ENCODE measurements at places on chromosomes 1 and 21.

DNA sequence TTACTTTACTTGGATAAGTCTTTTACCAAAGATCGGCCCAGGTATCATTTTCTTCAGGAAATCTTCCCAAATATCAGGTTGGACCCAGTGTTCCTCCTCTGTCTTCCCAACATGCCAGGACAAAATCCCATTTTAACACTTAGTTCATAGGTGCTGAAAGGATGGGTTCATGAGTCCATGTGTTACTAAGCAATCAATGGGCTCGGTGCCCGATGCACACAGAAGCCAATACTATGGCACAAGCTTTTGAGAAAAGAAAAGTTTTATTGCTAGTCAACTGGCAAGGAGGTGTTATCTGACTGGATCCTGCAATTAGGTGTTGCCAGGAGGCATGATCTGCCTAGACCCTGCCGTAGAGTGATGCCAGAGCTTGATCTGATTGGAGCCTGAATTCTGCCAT is 133.3 kb upstream of the SLC44A3 start:
- no peak for DNase-seq

- DNase-seq, result no peak
Observed at GRCh38 chr1:178371235-178371634, 125.5 kb downstream of the CLEC20A start.

GRCh38 chr1:70459496-70460225 is 48.6 kb downstream of the CTH start:
- DNase-seq, result no peak

DNA sequence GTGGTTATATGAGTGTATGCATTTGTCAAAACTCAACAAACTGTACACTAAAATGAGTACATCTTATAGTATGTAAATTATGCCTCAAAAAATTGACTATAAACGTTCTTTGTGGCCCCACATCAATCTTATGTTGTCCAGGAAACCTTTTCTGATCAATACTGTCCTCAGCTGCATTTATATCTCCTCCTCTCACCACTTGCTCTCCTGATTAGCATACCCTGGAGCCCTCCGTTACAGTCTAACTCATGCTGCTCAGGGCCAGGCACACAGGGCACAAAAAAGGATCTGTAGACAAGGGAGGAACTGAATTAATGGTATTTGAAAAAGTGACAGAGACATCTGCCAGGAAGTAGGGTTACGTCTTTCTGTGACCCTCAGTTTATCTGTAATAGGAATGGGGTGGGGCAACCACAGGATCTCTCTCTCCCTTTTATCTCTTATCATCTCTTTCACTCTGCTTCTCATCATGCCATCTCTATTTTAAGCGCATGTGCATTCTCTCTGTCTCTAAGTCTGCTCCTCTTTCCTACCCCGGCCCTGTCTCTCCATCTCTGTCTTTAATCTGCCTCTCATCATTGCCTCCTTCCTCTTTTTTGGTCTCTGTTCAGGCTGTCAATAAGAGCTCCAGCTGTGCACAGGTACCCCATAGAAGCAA is 7.0 kb upstream of the TAL1 start:
- no peak for DNase-seq

DNA sequence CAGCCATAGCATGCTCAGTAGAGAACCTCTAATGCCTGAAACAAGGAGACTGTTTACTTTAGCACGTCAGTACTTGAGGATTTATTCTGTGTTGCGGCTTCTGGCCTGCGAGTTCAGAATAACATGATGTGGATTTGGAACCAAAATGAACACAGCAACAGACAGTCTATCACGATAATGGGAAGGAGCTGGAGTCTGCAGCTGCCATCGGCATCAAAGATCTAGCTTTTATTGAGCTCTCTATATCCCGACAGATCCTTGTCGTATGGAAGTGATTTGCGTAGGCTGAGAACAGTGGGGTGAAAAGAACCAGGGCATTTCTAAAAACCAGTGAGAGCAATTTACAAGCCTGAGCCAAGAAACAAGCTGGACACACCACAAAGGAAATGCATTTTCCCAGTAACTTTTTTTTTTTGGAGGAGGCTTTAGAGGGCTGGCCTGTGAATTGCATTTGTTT is 294.2 kb downstream of the KIF26B start:
- no peak for DNase-seq

DNA sequence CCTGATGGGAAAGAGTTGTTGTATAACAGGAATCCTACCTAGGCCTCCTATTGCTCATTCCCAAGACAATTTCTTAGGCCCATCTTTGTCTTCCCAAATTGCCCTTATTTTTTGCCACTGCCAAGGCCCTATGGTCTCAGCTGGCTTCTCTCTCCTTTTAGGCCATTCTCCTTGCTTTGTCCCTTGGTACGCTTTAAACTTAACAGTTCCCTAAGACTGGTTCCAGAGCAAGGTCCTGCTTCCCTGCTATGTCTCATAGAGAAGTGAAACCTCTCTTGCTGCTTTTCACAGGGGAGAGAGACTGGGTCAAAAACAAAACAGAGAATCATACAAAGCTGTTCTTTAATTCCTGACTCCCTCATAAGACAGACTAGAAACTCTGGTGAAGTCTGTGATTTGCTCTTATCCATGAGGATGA is 77.1 kb downstream of the XCL2 start:
- no peak for DNase-seq

DNA sequence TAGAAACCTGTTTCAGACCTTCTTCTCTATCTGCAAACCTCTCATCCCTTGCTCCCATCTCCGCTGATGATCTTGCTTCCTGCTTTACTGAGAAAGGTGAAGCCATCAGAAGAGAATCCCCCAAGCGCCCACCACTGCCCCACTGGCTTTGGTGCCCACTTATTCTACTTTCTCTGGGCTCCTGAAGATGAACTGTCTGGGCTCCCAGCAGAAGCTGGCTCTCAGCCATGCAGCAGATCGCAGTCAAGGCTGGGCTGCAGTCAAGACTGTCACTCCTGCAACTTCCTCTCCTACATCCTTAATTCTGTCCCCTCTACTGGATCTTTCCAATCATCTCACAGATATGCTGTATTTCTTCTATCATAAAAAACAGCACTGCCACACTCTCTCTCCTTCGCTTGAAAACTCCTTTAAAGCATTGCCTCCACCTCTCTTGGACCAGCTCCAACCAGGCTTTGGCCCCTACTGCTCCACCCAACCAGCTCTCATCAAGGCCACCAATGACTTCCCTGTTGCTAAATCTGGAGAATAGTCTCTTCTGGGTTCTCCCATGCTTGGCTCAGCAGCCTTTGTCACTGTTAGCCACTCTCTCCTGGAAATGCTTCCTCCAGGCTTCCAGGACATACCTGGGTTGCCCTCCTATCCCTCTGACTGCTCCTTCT is 25.8 kb downstream of the TRIM62 start:
- DNase-seq, result no peak

GRCh38 chr1:37865348-37866120 is 6.1 kb upstream of the MTF1 start:
- no peak for DNase-seq

DNA sequence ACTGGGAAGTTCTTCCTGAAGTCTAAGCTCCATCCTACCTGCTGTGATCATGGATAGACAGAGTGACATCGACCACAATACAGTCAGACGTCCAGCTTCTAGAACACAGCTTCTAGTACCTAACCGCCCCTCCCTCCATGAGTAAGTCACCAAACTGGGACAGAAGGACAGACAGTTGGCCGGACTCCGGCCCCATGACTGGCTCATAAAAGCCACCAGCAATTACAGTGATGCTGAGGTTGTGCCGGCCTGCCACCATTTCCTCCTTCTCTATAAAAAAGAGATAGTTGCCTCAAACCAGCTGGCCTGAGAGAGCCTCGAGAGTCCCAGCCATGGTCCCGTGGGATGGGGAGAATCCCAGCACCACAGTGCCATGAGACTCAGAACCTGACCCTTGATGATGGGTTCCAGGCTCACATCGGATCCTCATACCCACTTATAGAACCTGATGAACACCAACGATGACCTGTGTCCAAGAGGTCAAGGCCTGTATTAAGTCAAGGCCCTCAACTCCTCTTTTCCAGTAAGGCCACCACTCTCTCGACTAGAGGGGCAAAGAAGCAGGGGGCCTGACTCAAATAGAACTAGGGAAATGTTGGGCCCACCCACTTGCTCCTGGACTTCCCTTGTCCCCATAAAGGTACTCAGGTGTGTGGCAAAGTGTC is 3.4 kb downstream of the MEF2D start:
- no peak for DNase-seq

DNA sequence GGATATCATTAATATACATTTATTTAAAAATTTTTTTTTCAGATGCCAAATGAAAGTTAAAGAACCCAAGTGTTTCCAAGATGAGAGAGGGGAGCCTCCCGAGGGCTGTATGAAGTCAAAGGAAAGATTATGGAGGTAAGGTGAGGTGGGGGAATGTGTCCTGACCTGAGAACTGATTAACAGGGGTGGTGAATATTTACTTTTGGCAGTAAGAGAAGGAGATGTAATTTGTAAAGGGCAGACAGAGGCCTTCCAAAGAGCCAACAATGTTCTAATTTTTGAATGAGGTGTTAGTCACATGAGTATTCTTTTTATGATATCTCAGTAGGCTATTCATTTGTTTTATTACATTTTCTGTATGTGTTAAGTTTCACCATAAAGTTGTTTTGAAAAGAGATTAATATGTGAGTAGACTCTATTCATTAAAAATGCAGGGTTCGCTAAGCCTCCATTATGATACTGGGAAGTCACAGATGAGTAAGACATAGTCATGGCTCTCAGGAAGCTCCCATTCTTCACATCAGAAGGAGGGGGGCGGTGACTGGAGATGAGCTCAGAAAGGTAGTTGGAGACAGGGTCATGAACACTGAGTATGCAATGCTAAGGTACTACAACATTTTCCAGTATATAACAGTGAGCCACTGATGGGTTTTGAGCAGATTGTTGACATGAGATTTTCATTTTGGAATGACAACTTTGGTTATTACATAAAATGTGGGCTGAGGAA is 62.4 kb upstream of the TNFSF18 start:
- no peak for DNase-seq

GRCh38 chr1:179709841-179710329 is 33.2 kb upstream of the FAM163A start:
- DNase-seq, result no peak

GRCh38 chr1:175134500-175134899 is 58.1 kb downstream of the KIAA0040 start:
- DNase-seq, result no peak

GRCh38 chr1:22387919-22388580 is 63.6 kb upstream of the ZBTB40 start:
- DNase-seq, result no peak

GRCh38 chr1:67110352-67110751 is 24.4 kb downstream of the C1orf141 start:
- no peak for DNase-seq

- DNase-seq, result no peak
Observed at GRCh38 chr1:85124091-85124490, 75.8 kb upstream of the MCOLN3 start.

- no peak for DNase-seq
Observed at GRCh38 chr1:178020968-178021640, 51.2 kb upstream of the SEC16B start.

GRCh38 chr1:231512147-231512698 is 16.2 kb upstream of the TSNAX start:
- no peak for DNase-seq

- DNase-seq, result no peak
Observed at GRCh38 chr1:157193219-157193618, 55.0 kb upstream of the ETV3 start.

DNA sequence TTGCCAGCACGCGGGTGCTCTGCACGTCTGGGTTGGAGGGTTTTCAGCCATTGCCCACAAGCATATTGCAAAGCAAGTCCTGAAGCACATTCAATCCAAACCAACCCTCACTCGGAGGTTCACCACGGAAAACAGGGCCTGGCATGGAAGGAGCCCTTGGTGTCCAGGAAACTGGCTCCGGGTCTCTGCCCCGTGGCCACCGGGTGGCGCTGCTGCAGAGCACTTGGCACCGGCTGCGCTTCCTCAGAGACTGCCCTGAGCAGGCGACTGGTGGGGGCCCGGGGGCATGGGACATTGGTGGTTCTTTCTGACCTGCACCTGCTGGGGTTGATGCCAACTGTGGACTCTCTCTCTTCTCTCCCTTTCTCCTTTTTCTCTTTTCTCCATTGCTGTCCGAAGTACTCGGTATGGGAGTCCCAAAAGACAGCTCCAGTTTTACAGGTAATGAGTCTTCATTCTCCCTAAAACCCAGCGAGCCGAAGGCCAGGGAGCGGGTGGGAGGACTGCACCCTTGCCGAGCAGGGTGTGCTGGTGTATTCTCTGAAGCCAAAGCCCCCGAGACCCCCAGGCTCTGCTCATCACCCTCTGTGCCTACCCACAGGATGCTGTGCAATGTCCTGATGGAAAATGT is 4.1 kb upstream of the KCNAB2 start:
- no peak for DNase-seq

- no peak for DNase-seq
Observed at GRCh38 chr1:223246476-223247112, 103.5 kb upstream of the TLR5 start.

DNA sequence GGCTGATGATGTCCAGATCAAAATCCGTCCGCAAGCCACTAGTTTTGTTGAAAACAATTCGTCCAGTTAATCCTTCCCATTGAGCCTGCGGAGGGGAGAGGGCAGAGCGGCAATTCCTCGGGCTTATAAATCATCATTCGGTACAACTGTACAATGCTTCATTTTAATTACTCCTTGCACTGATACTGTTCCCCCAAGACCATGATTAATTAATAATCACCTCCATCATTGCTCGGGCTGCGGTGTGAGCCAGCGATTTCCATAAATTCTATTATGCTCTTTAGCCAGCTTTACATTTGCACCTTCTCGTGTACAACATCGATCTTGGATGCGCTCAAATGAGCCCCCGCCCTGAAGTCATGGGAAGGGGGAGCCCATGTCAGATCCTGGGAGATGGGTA is 180.7 kb downstream of the GRIK3 start:
- no peak for DNase-seq

DNA sequence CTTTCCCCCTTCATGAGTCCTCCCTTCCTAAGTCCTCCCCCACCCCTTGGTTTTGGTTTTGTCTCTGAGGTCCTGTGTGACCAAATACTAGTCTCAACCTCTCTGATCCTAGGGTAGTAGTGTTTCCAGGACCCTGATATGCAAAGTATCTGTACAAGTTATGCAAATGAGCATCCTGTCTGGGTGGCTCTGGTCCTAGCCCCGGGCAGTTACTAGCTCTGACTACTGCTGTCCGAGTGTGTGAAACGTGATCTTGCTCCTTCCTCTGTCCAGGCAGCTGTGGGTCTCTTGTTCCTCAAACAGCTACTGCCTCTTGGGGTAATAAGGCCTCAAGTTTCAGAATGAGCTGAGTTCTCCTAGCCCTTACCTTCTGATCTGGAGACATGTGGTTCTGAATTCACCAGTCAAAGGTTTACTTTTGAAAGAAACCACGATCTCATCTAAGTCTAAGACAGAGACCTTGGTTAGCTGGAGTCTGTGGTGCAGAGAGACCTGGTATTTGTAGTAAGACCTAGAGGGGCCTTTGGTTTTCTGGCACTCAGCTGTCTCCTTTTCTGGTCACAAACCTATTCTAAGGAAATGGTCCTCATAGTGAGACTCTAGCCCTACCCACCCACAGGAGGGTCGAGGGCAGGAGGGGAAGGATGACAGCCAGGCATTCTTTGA is 31.0 kb upstream of the IL19 start:
- no peak for DNase-seq

DNA sequence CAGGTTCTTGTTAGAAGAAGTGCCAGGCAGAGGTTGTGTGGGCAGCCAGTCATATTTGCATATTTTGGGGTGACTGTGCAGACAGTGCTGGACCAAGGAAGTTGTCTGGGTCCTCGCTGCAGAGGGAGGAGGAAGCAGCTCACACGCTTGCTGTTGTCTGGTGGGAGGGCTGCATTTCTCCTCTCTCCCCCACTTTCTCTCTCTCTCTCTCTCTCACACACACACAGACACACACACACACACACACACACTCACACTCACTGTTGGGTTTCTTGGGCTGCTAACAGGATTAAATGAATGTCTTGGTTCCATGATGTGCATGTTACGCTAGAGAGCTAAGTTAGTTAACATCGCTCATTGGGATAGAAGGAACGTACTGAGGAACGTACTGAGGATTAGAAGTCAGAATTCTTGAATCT is 72.9 kb downstream of the AGPAT3 start:
- DNase-seq, result no peak
